ENCODE measurements at places on chromosomes 13 and 19.

DNA sequence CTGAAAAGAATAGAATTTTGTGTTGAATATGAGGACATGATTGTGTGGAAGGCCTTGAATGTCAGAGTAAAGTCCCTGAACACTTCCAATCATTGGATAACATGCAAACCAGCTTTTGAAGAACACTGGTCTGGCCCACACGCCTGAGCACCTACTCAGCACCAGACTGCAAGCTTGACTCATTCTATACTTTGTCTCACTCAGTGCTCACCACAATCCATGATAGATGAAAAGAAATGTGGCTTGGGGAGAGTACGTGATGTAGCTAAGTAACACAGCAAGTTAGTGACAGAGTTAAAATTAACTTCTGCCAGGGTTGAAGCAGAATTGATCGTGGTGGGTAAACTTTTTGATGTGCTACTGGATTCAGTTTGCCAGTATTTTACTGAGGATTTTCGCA is 12.0 kb downstream of the DLEU7 start:
- DNase-seq, result no peak

DNA sequence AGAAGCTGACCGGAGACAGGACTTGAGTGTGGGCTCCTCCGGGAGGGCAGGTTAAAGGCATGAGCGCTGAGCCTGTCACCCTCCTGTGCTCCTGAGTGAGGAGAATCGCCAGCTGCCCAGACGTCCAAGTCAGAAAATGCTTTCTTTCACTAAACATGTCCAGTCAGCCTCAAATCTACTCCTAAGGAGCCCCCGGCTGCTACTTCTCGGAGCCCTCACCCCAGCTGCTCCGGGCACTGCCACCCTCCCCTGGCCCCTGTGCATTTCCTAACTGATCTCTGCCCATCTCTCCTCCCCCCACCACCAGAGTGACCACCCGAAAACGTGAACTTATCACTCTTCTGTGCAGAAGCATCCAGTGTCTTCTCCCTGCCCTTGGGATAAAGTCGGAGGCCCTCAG is 277.5 kb upstream of the SOX1 start:
- peak; percentile 0 for DNase-seq

DNA sequence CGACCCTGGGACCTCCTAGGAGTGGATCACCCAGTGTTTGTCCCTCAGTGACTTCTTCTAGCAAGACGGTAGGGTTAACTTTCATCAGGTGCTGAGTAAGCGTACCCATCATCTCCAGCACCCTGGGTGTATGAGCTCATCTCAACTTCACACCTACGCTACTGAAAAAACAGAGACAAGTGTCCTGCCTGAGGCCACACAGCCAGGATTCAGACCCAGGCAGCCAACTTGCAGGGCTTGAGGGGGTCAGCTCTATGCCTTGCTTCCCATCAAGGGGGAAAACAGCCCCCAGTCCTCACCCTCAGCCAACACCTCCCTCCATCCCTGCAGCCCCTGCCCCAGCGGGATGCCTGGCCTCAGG is 4.6 kb downstream of the TLE2 start:
- no peak for DNase-seq

- no peak for DNase-seq
Observed at GRCh38 chr13:25778365-25778764, 273.5 kb downstream of the SHISA2 start.

GRCh38 chr13:114144606-114145244 is 12.3 kb upstream of the RASA3 start:
- no peak for DNase-seq

DNA sequence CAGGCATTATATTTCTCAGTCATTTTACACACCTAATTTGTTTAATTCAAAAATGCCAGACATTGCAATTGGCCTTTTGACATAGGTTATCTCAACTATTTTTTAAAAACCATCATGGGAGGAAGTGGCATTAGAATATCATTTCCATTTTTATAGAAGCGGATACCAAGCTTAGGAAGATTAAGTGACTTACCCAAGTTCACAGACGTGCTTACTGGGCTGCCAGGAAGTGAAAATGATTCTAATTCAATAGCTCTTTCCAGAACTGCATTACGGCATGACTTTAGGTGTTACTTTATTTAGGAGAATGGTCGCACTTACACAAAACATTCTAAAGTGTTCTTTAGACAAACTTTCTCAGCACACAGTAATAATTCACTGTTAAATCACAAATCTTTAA is 231.9 kb downstream of the KLF12 start:
- DNase-seq, result no peak

GRCh38 chr13:108769213-108770070 is 140.0 kb downstream of the MYO16 start:
- no peak for DNase-seq

- no peak for DNase-seq
Observed at GRCh38 chr19:21856773-21857514, 21.0 kb upstream of the ZNF43 start.

DNA sequence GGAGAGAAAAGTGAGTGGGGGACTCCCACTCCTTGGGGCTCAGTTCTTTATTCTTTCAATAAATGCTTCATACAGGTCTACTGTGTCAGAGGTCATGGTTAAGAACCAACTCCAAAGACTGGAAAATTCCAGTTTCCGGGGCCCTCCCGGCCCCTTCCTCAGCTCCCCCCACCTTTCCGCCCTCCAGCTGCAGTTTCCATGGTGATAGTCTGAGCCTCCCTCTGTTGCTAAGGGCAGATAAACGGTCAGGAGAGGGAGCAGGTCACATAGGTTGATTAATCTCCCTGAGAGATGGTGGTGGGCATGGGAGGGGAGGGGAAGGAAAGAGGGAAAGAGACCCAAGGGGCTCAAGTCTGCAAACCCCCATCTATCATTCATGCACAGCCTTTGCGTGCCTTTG is 131.5 kb upstream of the USP29 start:
- DNase-seq, result no peak

DNA sequence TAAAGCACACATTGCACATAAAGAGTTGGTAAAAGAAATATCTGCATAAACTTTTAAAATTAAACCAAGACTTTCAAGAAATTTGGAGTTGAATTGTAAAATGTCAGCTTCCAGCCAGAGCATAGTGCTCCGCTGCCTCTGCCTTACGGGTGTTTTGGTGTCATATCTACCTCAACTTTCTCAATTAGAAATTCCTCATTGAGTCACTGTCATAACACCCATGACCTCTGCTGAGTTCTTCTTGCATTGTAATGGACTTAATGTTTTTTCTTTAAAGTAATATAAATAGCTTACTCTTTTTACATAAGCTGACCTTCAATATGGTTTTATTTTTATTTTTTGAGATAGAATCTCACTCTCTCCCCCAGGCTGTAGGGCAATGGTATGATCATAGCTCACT is 551.0 kb upstream of the NBEA start:
- DNase-seq, result no peak

DNA sequence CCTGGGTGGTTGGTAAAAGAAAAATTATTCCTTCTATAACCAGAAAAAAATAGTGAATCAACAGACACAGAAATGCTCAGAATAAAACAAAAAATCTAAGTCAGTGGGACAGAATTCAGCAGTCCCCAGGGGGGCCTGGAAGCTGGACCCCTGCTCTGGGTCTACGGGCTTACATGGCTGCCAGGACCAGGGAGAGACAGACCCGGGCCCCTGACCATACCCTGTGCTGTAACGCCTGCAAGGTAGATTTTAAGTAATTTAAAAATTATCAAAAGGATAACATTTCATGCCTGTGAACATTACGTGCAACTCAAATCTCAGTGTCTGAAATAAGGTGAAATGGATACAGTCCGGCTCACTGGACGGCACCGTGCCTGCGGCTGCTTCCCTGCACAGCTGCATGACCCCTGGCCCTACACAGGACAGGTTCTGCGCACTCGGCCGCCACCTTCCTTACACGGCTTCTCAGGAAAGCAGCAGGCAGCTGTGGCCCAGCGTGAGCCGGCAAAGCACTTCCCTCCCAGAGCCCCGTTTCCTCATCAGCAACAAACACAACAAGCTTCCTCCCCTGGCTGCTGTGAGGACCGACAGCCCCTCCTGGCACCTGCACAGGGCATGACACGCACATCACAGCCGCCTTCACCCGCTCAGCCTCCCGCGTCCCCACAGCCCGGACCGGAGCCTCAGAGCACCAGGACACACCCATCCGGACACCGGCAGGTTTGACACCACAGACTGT is 22.2 kb downstream of the RASA3 start:
- DNase-seq, result peak; percentile 59

DNA sequence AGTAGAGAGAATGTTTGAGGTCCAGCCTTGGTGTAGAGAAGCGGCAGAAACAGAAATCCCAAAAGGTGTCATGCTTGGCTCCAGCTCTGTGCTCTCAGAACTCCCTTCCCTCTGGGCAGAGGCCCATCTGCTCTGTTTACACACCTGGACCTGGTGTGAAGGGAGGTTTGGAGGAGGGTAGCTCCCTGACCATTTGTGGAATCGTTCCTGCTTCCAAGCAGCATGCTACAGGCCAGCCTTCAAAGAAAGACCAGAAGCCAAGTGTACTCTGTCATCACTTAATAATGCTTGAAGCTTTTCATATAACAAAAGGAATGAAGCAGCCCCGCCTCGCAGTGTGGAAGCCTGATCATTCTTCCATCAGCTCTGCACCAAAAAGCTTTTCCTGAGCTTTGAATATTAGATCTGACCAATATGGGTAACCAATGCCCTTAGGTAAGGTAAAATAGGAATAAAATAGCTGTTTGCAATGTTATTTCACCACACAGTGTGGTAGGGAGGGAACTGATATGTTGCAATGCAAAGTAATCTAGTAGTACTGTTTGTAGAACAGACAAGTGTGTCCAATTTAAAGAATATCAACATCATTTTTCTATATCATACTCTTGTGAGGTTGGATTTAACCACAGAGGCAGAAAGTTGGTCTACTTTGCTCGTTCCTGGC is 63.3 kb downstream of the ZIC5 start:
- DNase-seq, result no peak

GRCh38 chr13:102580552-102581169 is 16.1 kb upstream of the TPP2 start:
- DNase-seq, result peak; percentile 83

DNA sequence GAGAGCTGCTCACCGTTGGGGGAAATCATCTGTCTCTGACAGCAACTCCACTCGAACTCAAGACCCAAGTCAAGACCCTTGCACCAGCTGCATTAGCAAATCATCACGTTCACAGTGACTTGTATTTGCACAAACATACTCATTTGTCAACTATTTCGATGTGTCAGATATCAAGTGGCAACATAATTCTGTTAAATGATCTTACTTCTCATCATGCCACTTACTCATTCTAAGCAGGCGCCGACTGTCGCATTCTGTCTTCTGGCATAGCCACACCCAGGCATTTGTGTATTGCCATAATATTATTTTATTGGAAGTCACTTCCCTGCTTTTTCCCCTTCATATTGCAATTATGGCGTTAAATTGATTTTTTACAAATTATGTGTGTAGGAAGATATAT is 23.0 kb upstream of the ATP1A3 start:
- no peak for DNase-seq

DNA sequence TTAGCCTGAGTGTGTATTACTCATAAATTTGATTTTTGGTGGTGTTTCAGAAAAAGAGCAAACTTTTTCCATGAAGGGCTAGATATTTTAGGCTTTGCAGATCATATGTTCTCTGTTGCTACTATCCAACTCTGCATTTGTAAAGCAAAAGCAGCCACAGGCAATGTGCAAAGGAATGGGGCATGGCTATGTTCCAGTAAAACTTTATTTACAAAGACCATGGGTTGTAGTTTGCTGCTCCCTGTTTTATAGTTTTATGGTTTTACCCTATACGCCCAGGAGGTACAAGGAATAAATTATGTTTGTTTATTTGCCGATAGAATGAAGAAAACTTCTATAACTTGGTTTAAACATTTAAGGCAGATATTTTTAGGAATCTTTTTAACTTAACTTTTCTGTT is 23.6 kb downstream of the IFT88 start:
- DNase-seq, result no peak

GRCh38 chr13:98910501-98910951 is 67.3 kb downstream of the DOCK9 start:
- DNase-seq, result no peak

DNA sequence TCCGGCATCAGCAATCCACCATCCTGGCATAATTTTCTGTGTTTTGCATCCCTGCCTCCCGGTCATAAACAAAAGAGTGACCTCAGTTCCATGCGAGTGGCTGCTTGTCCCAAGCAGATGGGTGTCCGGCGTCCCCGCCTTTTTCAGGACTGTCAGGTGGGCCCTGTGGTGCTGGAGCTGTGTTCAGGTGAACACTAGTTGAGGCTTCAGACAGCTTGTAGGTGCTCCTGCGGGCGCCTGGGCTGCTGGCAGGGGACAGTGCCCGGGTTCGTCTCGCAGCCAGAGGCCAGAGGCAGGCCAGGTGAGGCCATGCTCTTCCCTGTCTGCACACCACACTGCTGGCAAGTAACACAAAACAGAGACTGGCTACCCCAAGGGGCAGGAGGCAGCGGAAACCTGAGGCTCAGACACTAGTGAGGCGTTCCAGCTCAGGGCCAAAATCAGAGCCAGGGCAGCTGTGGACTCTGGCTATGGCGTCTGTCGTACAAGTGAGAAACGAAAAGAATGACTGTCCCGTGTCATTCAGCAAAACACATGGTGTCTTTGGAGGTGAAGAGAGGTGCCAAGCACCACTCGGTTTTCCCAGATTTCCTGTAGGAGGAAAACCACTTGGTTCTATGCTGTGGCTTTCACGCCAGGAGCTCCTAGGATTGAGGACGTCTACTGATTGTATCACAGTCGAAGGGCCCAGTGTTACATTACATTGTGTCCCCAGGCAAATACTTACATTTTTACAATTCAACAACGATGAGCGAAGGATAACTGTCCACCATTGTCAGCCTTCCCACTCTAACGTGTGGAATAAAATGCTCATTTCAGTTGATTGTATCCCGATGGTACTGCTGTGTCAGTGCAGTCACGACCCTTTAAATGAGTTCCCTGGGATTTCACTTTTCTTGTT is 104.0 kb downstream of the ATP11A start:
- DNase-seq, result no peak

DNA sequence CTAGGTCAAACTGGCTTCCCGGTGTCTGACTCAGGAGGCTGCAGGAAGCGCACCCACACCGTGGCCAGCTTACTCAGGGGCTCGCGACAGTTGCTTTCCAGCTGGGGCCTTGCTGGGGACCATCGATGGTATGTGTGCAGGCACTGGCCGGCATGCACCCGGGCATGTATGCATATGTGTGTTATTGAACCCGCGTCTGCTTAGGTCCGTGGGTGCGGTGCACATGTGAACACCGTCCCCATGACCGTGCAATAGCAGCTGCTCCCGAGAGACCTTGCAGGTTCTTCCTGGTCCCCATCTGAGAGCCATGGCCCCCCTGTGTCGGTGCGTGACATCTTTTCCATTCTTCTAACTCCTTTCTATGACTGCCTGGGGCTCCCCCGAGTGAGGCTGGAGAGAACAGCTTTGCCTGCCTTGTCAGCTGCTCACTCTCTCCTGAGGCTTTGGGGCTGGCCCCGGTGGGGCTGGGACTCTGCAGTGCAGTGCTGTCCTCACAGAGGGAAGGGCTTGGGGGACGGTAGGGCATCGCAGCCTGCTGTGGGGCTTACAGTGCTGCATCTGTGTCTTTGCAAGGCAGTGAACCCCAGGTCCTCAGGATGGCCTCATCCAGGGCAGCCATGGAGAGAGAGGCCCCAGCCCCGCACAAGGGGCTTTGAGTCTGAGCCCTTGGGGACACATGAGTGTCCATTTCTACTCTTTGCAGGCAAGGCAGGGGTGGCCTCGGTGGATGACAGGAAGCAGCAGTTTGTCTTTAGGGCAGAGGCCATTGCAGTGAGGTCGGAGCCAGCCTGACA is 65.1 kb downstream of the CHST8 start:
- no peak for DNase-seq

GRCh38 chr13:45496942-45497341 is 32.2 kb downstream of the COG3 start:
- no peak for DNase-seq
